Retinal pigment epithelial cell (primary cell): ENCODE measurements at places on chromosomes 11 and 22.

DNA sequence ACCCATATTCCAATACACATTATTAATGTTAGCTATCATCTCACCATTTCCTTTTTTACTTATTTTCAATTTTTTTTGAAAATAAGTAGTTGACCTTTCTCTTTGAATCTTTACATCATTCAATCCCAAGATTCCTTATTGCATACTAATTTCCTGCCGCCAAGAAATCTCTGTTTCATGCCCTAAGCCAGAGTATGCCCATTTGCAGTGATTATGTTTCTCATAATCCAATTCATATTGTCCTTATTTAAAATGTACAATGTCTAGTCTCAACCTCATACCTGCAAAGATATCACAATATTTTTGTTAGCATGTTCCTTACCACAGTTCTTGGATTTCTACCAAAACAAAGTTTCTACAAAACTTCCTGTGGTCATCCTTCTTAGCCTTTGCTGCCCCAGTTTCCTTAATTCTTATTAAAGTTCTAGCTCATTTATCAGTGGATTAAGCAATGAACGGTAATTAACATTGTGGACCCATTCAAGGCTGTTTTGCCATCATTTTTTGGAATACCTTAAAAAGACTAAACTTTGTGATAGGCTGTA is 75.3 kb downstream of the CD44 start:
- DNase-seq = no peak

GRCh38 chr11:44684859-44685281 is 41.9 kb upstream of the TSPAN18 start:
- no peak for DNase-seq

DNA sequence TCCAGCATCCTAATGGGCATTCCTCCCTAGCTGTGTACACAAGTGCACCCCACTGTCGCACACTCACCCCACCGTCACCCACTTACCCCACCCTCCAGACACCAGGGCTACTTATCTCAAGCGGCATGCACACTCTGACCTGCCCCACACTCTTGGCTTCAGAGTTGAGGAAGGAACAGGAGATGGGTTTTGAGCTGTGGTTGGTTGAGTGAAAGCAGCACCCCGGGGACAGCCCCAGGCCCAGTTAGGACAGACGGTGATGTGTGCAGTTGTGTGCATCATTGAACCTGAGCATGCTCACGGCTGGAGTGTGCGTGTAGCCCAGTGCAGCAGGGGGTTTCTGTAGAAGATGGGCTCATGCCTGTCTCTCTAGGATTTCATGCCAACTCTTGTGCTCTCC is 32.5 kb downstream of the AHNAK start:
- DNase-seq = no peak

DNA sequence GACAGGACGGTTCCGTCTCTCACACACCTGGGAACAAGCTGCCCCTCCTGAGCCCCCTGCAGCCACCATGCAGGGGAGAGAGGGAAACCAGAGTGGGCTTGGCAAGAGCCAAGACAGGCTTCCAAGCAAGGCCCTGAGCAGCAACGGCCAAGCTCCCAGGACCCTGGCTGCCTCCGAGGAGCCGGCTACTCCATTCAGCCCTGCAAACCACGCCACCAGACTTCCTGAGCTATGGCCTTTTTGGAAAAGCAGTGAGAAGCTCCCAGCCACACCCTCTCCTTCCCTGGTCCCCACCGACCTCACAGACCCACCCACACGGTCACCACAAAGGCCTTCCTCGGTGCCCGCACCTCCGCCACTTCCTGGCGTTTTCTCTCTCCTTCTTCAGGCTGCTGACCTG is 479.0 kb downstream of the BRD1 start:
- DNase-seq = no peak

GRCh38 chr22:48807155-48807554 is 1020.5 kb downstream of the BRD1 start:
- DNase-seq = no peak

GRCh38 chr22:36213586-36213985 is 12.0 kb upstream of the APOL4 start:
- DNase-seq = no peak

DNA sequence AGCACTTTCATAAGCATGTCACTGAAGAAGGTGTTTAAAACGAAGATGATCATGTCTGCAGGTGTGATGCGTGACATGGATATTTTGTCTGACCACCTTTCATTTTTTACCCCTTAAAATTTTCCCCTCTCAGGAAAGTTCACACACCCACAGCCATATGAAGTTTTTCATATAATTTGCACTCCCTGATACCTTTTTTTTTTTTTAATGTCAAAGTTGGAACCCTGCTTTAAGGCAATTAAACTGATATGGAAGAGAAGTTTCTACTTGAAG is 104.6 kb downstream of the ATXN10 start:
- no peak for DNase-seq

- no peak for DNase-seq
These were observed 39.7 kb upstream of the ACCSL start for GRCh38 chr11:44008088-44008501.
